ENCODE measurements at places on chromosomes 16 and 17.

GRCh38 chr17:75773808-75774470 lies 8.9 kb upstream of the GALK1 start:
- H3K36me3 ChIP-seq, result peaks cover 24% of the 10 kb centered on the region
- H3K4me1 ChIP-seq, result peaks cover 16% of the 10 kb centered on the region
- H3K4me3 ChIP-seq, result no peak overlapping the region
- DNase-seq, result no peak
- H3K27me3 ChIP-seq, result no peaks in the 10 kb centered on the region

DNA sequence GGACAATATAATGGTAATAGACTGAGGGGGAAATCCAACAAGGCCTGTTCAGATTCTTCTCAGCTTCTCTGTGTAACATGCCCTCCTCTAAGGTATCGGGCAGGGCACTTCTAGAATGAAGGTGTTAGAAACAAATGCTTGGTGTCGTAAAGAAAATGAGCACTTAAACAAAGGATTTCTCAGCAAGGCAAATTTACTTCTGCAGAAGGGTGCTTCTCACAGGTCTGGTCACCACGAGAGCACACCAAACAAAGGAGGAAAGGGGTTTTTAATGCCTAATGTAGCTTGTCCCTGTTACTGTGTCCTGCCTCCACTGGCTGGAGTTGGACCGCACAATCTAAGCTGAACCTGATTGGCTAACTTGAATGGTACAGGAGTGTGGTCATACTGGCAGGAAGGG lies 642.6 kb upstream of the CDH8 start:
- no peaks in the 10 kb centered on the region for H3K36me3 ChIP-seq
- H3K27ac ChIP-seq, result no peak overlapping the region
- no peak for DNase-seq
- no peaks in the 10 kb centered on the region for H3K27me3 ChIP-seq
- H3K4me3 ChIP-seq, result no peak overlapping the region

- no peaks in the 10 kb centered on the region for H3K36me3 ChIP-seq
- no peak overlapping the region for H3K4me3 ChIP-seq
- DNase-seq, result no peak
- H3K27ac ChIP-seq, result no peak overlapping the region
- H3K27me3 ChIP-seq, result no peaks in the 10 kb centered on the region
These were observed 302.2 kb downstream of the CNTNAP4 start for GRCh38 chr16:76579277-76579922.

DNA sequence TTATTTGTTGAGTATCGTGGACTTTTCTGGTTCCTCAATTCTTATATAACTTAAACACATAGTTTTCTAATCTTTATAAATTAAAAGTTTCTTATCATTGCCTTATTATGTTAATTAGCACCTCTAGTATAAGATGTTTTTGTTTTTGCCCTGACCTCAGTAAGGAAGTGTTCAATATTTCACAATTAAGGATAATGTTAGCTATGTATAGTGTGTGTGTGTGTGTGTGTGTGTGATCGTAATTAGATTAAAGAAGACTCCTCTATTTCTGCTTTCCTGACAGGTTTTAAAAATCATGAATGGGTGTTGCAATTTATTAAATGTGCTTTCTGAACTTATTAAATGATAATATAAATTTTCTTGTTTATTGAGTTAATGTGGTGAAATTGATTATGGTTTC lies 12.0 kb downstream of the IL21R start:
- no peak overlapping the region for H3K27ac ChIP-seq
- no peak for DNase-seq
- no peak overlapping the region for H3K4me3 ChIP-seq
- H3K4me1 ChIP-seq, result no peaks in the 10 kb centered on the region
- H3K27me3 ChIP-seq, result peaks cover 2% of the 10 kb centered on the region

DNA sequence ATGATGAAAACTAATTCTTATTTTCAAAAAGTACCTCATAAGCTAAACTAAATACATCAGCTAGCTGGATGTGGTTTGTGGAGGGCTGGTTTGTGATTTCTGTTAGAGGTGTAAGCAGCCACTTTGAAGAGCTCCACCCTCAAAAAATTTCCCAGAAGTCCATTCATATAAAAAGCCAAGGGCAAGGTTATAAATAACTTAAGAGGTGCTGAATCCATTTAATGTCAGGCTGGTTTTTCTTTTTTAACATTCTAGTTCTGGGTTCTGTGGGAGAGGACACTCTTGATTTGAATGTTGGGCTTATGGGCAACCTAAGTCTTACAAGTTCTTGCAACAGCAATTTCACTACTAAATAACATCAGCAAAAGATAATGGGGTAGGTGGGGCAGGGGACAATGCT lies 3.4 kb upstream of the WIPI1 start:
- no peaks in the 10 kb centered on the region for H3K27me3 ChIP-seq
- no peak overlapping the region for H3K27ac ChIP-seq
- H3K36me3 ChIP-seq, result no peaks in the 10 kb centered on the region

GRCh38 chr16:11379420-11379819 lies 34.2 kb downstream of the RMI2 start:
- no peak overlapping the region for H3K27ac ChIP-seq
- H3K4me3 ChIP-seq, result no peak overlapping the region
- no peak for DNase-seq
- no peaks in the 10 kb centered on the region for H3K36me3 ChIP-seq
- no peaks in the 10 kb centered on the region for H3K27me3 ChIP-seq
- no peaks in the 10 kb centered on the region for H3K4me1 ChIP-seq

DNA sequence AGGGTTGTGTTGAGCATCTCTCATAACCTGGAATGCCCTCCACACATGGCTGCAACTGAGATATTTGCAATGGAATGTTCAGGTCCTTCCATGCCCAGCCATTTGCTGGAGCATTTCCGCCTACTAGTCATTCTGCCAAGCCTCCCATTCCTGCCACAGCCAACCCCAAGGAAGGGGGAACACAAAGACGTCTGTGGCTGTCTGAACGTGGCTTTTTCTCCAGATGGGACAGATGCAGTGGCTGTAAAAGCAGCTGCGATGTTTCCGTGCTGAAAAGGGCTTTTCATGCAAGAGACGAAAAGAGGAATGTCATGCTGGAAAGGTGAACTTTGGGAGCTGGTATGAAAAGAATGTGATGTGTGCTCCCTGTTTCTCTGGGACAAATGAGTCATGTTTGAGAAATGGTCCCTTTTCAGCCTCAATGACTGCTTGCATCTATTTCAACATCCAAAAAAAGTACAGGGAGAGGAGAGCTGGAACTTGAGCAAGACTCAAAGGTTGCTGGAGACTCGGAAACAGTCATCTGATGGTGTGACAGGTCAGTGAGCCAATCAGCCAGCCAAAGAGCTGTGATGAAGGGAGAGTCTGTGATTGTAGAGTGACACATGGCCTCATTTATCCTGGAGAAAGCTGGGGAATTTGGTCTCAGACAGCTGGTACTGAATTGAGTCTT lies 208.9 kb downstream of the SHISA9 start:
- no peaks in the 10 kb centered on the region for H3K36me3 ChIP-seq
- no peaks in the 10 kb centered on the region for H3K27me3 ChIP-seq
- no peak for DNase-seq
- no peak overlapping the region for H3K4me3 ChIP-seq

- DNase-seq, result no peak
- H3K27me3 ChIP-seq, result no peaks in the 10 kb centered on the region
- H3K27ac ChIP-seq, result no peak overlapping the region
- no peak overlapping the region for H3K4me3 ChIP-seq
- H3K4me1 ChIP-seq, result no peaks in the 10 kb centered on the region
- H3K36me3 ChIP-seq, result no peaks in the 10 kb centered on the region
These were observed 26.2 kb upstream of the NUDT7 start for GRCh38 chr16:77696149-77696548.

DNA sequence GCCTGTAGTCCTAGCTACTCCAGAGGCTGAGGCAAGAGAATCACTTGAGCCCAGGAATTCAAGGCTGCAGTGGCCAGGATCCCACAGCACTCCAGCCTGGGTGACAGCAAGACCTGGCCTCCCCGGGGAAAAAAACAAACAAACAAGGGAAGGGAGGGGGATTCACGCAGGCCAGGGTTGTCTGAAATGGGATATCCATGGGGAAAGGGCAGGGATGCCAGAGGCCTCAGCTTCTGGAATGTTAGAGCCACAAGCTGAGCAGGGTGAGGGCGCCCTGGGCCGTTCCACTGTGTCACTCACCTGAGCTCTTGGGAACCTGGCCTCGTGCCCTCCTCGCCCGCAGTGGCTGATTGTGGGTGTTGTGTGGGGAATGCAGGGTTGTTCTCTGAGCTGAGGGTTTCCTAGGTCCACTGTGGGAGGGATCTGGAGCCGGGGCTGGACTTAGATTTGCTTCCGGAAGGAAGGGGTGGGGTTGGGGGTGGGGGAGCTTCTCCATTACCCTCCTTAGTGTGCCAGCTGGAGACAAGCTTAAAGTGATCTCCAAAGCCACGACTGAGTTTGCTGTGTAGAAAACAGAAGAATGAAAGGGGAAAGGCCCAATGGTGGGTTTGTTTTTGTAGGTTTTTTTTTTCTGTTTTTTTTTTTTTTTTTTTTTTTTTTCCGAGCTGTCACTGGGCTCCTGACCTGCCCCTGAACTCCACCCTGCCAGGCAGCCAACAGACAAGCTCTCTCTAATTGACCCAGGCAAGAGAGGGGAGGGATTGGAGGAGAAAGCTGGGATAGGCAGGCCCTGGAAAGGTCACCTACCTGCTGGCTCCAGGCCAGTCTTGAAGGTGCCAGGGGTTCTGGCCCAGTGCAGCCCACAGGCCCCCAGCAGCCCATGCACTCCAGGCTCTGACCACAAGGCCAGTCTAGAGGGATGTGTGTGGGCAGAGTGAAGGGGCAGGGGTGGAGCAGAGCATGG lies at the start of gene SULT1A1:
Gene SULT1A1 (minus strand): TSS at position 414 of the 964 bp plus-strand sequence. CDS start 1,189 bp downstream, outside the sequence.
- H3K4me3 ChIP-seq, result no peak within 1 kb of the TSS
- no peak for DNase-seq
- H3K27ac ChIP-seq, result no peak within 1 kb of the TSS
- H3K36me3 ChIP-seq, result no peaks in the 10 kb centered on the region

DNA sequence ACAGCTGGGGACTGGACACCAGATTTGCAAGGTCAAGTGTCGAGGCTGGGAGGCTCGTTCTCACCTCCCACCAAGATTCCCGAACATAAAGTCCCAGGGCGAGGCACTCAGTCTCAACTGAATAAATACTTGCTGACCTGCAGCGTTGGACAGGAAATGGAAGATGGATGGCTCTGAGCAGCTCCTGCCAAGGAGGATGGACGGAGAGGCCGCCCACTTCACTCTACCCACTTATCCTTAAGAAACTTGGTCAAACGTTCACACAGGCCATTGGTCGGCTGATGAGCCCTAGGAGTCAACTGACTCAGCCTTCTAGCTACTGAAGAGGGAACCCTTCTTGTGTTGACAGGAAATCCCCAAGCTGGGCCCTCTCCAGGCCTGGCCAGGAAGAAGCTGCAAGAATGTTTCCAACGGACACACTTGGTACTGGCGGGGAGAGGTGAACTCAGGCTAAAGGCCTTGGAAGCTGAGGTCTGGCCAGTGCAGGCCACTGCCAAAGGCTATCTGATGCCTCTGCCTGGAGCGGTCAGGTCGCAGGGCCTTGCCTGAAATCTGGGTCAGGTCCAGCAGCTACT lies 50.0 kb downstream of the VAC14 start:
- no peak for DNase-seq
- peaks cover 29% of the 10 kb centered on the region for H3K4me1 ChIP-seq
- no peaks in the 10 kb centered on the region for H3K36me3 ChIP-seq
- H3K27ac ChIP-seq, result 0 out of 2 replicates have a peak overlapping the region, but pooled peaks have one; percentile 17
- no peak overlapping the region for H3K4me3 ChIP-seq

DNA sequence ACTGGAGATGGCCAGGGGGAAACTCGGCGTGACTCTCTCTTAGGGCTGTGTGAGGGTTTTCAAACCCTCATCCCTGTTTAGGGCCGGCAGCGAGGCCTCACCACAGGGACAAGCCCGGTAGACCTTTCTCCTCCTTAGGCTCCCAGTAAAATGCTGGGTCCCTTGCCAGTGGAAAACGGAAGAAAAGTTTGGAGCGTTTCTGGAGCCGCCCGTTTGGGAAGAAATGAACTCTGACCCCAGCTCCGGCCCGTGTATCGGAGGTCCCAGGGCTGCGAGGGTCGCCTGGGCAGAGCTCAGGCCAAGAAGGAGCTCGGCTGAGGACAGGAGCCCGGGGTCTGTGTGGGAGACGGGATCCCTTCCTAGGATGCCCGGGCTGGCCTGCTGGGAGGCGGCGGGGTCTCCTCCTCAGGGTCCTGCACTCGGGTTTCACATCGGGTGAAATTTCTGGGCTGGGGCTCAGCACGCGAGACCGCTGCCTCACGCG lies 23.2 kb downstream of the ZNF213 start:
- peak overlapping the region; percentile 79 for H3K27ac ChIP-seq
- no peak for DNase-seq
- H3K4me3 ChIP-seq, result peak overlapping the region; percentile 76
- no peaks in the 10 kb centered on the region for H3K36me3 ChIP-seq
- H3K4me1 ChIP-seq, result peaks cover 3% of the 10 kb centered on the region
- H3K27me3 ChIP-seq, result no peaks in the 10 kb centered on the region

Data from Panc1 (cell line).